ENCODE measurements at places on chromosomes 4 and X.

DNA sequence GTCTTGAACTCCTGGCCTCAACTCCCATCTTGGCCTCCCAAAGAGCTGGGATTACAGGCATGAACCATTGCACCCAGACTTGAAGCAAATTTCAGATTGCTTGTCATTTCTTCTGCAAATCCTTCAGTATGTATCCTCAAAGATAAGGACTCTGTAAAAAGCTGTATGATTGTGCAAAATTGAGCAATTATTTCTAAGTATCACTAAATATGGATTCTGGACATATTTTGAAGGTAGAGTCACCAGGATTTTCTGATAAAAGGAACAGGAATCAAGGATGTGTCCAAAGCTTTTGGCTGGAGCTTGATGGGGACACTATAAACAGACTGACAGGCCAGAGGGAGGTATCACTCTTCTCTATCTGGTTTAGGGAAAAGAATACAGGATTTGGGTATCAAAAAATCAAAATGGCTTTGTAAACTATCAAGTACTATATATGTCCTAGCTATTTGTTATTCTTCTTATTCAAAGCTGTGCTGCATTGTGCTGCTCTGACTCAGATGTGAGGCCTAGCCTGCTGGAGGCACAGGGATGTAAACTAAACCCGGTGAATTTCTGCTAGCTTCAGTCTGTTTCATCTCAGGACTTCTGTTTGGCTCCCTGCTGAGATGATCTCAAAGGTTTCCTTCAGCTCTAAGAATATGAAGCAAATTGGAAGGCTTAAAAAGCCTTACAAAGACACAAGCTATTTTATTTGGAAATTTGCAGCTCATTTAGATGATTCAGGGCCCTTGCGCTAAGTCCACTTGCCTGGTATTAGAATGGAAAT is 8.3 kb downstream of the RPS4X start:
- no peak for DNase-seq

DNA sequence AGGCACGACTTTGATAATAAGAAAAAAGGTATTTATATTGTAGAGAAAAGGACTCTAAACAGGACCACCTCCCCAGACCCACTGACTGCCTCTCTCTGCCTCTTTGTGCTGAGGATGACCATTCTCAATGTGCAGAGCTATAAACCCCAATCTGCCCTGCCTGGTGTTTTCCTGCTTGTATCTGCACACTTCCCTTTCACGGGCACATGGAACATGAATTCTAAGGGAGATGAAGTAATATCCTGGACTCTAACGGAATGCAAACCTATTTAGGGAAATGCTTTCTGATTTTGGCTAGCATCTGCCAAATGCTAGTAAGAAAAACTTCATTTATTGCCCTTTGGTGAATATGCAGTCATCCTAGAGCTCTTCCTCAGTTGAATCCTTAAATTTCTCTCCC is 2.4 kb downstream of the DIPK2B start:
- DNase-seq = no peak

- DNase-seq = no peak
Observed at GRCh38 chr4:84254537-84254936, 244.6 kb downstream of the NKX6-1 start.

DNA sequence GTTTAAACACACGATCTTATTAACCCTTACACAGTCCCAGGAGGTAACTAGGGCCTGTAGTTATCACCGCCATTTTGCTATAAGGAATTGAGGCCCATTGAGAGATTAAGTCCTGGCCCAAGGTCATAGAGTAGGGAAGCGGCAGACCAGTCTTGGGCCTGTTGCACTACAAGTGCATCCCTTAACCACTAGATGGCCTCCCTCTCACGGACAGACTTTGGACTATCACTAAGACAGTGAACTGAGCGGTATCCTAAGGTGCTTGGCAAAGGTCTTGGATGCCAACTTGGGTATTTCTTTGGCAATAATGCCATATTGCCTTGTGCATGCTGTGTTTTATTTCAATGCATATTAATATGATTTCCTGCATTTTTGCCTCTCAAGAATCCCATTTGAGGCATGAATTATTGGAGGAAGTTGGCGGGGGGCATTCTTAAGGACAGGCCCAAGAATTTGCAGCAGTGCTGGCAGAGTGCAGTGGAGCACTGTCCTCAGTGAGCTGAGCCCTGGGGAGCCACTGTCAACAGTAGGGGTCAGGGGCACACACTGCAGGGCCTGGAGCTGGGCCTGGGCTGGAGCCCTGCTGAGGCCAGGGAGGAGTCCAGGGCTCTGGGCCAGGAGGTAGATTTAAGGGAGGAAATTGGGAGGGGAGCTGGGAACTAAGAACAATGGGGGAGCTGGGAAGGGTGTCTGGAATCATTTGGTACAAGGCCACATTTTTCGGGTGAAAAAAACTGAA is 147.4 kb downstream of the SMIM20 start:
- DNase-seq = no peak

GRCh38 chr4:73970945-73971344 is 10.9 kb downstream of the PF4 start:
- no peak for DNase-seq

Data from NCI-H1105 treated with DMSO at 0.1 percent for 48 hours (cell line).